Activated gamma-delta T cell treated with Interleukin-2 at 50 U/mL for 16 hours (primary cell): ENCODE measurements at places on chromosomes 12 and 14.
A peak's percentile ranks its signal among the peaks of the same experiment; 100 is the strongest.

DNA sequence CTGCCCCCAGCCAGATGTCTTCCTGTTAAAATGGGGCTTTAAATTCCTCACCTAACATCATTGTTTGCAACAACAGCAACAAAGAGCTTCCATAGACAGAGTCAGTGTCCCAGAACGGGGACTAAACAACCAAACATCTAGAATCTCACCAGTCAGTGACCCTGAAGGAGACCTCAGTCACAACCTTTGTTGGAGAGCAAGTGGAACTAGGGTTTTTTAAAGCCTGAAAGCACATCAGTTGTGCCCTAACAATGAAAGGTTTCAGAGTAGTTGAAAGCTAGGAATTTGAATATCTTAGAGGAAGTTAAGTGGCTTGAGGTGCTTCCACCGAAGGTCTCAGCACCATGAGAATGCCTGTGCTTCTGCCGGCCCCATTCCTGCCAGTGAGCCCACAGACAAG is 5.0 kb upstream of the ALDH2 start:
- DNase-seq = no peak

DNA sequence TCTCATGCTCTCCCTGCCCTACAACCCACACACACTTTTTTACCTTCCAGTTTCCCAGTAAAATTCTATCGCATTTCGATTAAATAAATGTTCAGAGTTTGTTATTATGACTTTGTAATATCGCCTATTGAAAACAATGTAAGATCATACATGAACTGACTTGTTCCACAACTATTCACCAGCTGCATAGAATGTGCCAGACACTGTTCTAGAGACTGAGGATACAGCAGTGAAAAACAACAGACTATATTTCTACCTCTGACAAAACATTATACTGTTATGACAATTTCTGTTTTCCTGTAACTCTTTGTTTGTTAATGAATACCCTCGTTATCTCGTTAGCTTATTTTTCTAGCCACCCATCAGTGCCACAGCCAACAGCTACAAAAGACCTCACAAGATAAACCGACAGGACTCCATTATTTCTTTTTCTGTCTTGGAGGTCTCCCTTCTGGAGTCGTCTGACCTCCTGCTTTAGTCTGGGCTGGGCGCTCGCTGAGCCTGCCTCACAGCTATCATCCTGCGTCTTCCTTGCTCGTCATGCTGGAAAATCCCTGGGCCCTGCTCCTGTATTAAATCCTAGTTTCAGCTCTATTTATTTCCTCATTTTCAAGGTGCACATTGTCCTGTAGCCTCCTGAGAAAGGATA is 498.9 kb downstream of the DIO2 start:
- no peak for DNase-seq

DNA sequence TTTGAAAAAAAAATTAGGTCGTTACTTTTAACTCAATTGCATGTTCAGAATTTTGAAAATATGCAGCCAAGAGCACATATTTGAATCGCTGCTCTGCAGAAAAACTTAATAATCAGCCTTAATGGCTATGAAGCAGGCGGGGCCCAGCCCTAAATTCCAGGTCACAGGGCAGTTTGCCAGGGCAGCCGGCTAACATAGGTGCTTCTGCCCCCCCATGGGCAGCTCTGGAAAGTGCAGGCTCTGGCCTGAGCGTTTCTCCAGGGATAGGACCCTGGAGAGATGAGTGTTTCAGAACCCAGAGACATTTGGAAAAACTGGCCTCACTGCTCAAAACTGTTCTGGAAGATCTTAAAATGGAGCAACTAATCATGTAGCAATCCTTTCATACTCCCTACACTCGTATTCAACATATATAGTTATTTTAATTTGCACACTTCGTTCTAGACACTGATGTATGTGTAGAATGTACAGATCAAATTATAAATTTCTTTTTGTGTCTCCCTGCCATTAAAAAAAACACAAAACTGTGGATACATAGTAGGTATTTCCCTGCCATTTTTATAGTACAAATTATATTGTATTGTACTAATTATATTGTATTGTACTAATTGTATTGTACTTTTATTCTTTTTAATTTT is 26.0 kb upstream of the PTGR2 start:
- DNase-seq = peak; percentile 76

- DNase-seq = no peak
Measured at GRCh38 chr14:34229140-34229539, 232.9 kb downstream of the SPTSSA start.

- DNase-seq = peak; percentile 63
Measured at GRCh38 chr14:73741386-73741875, 27.2 kb upstream of the PNMA1 start.

- no peak for DNase-seq
Measured at GRCh38 chr14:89654998-89655397, 238.0 kb upstream of the FOXN3 start.

DNA sequence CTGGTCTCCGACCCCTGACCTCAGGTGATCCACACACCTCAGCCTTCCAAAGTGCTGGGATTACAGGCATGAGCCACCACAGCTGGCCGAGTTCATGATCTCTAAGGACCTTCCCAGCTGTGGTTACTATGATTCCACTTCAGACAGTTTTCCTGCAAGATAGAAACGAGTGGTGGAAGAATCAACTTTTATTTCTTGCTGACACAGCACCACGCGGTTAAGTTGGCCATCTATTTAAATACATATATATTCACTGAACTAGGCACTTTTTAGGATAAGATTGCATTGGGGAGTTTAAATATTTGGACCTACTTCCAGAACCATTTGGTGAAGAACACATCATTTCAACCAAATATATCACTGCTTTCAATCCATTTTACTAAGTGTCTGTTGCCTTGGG is 213.4 kb downstream of the TBX5 start:
- DNase-seq = no peak

- DNase-seq = no peak
Measured at GRCh38 chr12:5768171-5768570, 176.9 kb downstream of the ANO2 start.

DNA sequence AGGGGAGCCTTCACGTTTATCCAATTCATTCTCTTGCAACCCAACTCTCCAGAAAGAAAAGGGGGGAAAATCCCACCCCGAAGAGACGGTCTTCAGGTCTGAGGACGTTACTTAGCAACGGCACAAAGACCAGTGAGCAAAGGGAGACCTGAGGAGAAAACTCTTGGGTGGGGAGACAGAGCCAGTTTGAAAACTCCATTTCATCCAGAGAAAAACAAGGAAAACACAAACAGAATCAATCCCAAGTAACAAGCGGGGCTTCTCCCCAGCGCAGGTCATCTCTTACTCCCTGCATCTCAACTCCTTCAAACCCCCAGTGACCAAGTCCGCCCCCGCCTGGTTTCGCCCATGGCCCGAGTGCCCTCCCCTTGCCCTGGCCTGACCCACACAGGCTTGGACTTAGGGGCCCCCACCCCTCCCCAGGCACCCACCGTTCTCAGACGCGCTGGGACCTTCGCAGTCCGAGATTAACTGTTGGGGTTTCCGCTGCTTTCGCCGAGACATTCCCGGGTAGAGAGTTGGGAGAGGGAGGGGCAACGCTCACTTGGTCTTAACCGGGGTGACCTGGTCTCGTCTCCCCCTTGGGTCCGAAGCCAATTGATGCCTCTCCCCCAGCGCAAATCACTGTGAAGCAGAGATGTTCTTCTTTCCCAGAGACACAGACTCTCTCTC is 10.4 kb upstream of the SALL2 start:
- no peak for DNase-seq

- no peak for DNase-seq
Measured at GRCh38 chr14:54881761-54882401, 20.7 kb downstream of the GCH1 start.

- peak; percentile 78 for DNase-seq
Measured at GRCh38 chr14:102928412-102929240, 6.2 kb downstream of the AMN start.

GRCh38 chr14:94969766-94970165 is 187.6 kb downstream of the DICER1 start:
- DNase-seq = no peak

DNA sequence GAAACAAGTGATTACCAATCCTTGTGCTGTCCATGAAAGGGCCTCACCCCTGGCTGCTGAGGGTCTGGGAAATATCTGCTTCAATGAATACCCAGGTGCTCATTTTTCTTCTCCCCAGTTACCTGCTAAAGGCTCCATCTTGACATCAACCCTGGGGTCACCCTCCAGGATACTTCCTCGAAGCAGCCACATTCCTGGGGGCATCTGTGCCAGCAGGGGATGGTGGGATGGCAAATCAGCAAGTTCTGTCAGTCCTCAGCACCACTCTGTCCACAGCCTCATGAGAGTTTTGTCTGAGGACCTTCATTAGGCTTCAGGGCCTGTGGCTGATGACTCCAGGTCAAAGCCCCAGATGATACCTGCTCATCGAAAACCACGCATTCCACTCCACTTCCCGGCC is 124.8 kb downstream of the ZFP36L1 start:
- no peak for DNase-seq

GRCh38 chr12:13628067-13628466 is 353.3 kb downstream of the GRIN2B start:
- no peak for DNase-seq

DNA sequence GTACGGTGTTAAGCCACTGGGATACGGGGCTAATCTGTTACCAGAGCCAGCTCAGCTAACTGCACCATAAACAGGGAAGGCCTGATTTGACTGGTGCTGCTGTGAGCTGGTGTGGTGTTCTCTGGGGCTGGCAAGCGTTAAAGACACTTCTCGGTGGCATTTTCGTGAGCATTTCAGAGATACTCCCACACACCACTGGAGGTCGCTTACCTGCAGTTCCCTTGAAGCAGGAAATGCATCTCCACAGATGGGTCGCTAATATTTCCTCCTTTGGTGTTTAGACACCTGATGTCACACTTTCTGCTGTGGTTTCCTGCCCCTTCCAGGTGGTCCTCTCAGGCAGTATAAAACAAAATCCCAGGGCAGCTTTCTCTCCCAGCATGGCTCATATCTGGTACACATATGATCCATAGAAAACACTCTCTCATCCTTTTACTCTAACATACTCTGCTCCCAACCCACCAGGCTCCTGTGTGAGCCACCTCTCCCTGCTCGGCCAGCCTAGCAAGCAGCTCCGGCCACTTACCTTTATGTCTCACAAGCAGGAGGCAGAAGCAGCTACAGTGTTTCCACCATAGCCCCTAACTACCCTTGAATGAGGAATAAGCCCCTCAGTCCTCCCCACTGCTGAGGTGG is 129.9 kb upstream of the GRIN2B start:
- DNase-seq = no peak

DNA sequence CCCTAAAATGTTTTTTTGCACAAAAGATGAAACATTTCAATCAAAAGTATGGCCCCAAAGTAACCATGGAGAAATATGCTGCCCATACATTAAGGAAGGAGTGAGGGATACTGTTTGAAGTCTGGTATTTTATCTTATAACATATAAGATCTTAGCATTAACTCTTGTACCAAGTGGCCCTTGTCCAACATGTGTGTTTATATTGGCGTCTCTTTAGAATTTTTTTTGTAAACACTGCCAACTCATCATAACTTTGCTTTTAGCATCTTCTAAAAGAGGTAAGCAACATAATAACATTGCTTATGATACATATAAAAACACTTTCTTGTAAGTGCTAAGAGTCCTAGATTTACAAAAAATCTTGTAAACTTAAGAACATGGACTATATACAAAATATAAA is 419.7 kb downstream of the ADAMTS20 start:
- no peak for DNase-seq

GRCh38 chr14:80475074-80475473 is 263.8 kb upstream of the DIO2 start:
- DNase-seq = no peak

GRCh38 chr12:6215932-6216494 is 15.8 kb downstream of the CD9 start:
- no peak for DNase-seq

GRCh38 chr14:32430326-32430725 is 101.2 kb downstream of the AKAP6 start:
- DNase-seq = no peak

GRCh38 chr12:89231686-89232085 is 120.6 kb downstream of the DUSP6 start:
- DNase-seq = no peak
